Stimulated activated CD8-positive, alpha-beta memory T cell treated with anti-CD3 and anti-CD28 coated beads, Interleukin-15, amount 100 ng/mL, for 4 hours (primary cell): ENCODE measurements at places on chromosomes 11 and 22.
A peak's percentile ranks its signal among the peaks of the same experiment; 100 is the strongest.

DNA sequence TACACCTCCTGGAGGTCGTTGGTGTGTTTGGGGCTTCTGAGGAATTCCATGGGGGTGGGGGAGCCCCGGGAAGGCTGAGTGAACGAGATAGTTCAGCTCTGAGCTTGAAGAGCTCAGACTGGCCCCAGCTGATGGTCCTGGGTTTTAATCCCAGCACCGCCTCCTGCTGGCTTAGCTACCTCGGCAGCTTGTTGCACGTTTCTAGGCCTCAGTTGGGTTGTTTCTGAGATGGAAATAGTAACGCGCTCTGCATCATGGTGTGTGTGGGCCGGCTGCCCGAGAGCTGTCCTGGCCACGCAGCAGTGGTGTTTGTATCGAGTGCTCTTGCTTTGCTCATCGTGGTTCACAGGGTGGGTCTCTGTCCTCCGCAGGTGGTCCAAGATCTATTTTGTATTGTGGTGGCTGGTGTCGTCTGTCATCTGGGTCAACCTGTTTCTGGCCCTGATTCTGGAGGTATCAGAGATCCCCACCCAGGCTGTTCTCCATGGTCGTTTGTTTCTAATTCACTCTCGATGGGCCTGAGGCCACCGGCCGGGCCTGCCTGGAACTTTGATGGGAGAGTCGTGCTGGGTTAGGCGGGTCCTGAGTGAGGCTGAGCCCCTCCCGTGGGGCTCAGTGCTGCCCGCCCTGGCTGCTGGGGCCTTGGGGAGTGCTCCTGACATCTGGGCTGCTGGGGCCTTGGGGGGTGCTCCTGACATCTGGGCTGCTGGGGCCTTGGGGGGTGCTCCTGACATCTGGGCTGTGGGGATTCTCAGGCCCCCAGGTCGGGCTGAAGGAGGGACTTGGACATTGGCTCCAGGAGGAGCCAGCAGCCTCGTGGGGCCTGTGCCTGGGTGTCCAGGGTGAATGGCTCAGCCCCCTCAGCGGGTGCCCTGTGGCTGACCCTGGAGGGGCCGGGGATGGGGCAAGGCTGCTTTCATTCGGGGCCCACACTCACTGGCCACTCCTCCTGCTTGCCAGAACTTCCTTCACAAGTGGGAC lies 37.7 kb downstream of the TPCN2 start:
- DNase-seq = no peak

DNA sequence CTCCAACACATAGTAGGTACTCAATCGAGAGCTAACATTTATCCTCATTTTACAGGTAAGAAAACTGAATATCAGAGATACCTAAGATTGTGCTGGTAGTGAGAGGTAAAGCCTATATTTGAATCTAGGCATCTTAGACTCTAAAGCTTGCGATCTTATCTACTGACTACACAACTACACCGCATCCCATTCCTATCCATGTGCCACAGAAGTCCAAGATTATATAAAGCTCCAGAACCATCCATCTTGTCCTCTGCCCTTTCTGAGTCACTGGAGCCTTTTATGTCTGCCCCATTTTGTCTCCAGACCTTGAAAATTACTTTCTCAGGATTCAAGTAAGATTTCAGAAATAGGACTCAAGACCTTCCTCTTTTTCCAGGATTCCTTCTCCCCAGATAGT lies 84.4 kb downstream of the OR5AK2 start:
- DNase-seq = no peak

GRCh38 chr11:63248966-63249365 lies 5.6 kb upstream of the SLC22A25 start:
- DNase-seq = no peak

DNA sequence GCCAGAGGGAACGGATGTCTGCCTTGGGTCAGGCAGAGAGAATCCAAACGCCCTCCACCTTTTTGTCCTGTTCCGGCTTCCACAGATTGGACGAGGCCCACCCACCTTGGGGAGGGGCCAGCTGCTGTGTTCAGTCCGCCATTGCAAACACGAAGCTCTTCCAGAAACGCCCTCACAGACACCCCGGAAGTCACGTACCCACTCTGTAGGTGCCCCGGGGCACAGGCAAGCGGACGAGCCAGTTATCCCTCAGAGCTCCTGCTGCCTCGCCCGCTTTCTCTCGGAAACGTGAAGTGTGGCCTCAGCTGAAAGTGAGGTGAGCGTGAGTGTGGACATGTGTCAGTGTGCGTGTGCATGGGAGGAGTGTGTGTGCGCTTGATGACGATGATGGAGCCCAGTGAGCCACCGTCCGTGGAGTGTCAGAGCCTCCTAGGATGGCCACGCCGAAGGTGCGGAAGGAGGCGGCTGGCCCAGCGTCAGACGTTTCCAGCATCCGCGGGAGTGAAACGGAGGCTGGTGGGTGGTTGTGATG lies 869.2 kb downstream of the TBC1D22A start:
- DNase-seq = no peak

DNA sequence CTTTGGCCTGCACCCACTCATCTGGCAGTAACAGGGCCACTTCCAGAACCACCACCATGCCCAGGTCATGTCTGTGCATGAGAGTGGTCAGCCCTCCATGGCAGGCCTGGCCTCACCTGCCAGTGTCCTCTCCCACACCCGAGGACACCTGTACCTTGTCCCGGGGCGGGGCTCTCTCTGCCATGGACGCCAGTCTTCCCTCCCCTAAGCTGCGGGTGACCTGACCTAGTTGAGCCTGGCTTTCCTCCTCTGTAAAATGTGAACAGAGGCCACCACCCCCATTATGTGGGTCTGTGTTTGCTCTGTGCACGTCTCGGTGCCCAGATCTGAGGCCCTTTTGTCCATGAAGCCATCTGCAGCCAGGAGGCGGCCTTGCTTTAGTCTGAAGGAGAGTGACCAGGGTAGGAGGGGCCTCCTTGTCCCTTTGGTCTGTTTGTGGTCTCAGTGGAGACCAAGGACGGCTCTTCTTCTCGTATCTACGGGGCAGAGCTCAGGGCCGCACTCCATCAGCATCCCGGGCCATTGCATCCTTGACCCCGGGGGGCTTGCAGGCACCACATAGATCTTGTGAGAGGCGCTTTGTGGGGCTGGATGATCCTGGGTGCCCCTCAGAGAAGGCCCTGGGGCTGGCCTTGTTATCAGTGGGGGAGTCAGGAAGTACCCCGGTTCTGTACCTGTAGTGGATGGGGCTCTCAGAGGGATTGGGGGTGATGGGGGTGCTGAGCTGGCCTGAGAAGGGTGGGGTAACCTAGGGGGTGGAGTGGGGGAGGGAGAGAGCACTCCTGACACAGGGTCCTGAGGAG lies 121.6 kb downstream of the KCNQ1 start:
- no peak for DNase-seq

- DNase-seq = no peak
Measured at GRCh38 chr11:110827276-110827675, 115.0 kb upstream of the ARHGAP20 start.

GRCh38 chr11:76215941-76216340 lies 9.6 kb upstream of the WNT11 start:
- no peak for DNase-seq

DNA sequence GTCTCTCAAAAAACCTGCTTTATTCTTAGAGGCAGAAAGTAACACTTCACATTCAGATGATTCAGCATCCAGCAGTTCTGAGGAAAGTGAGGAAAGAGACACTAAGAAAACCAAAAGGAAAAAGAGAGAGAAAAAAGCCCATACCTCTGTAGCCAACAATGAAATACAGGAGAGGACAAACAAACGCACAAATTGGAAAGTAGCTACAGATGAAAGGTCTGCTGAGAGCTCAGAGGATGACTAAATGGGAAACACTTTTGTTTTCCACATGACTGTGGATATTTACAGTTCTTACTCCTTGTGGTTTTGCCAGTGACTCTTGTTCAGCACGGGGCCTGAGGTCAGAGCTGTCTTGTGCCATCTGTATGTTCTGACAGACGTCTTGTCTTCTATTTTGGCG lies 3.8 kb downstream of the TIMM8B start:
- no peak for DNase-seq

DNA sequence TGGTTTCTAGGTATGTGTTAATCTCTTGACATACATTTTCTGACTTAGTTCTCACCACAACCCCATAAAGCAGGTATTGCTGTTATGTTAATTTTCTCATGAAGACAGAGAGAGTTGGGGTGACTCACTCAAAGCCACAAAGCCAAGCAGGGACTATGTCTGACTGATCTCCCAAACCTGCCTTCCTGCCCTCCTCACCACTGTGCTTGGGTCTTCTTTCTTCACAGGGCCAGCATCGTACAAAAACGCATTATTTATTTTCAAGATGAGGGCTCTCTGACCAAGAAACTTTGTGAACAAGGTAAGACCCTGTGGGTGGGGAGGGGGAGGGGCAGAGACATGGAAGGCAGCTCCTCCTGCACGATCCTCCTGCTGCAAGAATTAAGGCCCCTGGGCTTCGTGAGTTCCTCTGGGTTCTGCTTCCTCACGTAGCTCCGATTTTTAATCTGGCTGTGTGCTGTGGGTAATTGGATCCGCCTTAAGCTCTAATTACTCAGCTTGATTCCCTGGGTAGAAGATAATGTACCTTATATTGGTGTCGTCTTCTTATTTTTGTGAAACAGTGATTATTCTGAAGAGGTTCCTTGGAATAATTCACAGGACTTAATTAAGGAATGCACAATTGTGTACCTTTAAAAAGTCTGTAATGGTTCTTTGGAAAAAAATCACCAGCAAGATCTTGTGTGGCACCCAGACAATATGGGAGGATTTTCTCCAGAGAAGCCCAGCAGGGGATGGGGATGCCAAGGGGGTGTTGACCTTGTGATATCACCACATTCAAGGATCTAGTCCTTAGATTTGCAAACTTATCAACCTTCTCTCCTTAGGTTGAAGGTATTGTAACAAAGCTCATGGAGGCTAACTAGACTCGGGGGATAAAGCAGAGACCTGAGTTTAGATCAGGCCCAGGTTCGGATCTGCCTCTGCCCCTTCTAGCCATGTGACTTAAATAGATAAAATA lies 112.9 kb downstream of the SPON1 start:
- DNase-seq = peak; percentile 17
